ENCODE measurements at places on chromosomes 2 and 18. TPM values are rescaled to one million over a fixed set of nuclear protein-coding genes. Genes with fewer than 3 reads are reported as not detected.

The PID1 gene
- total RNA-seq: 56.7 TPM

- no peak for DNase-seq
Measured at GRCh38 chr18:30404422-30404821, 638.1 kb downstream of the DSC3 start.

The DUSP2 gene
- total RNA-seq: 13.7 TPM

- no peak for DNase-seq
Measured at GRCh38 chr2:149422991-149423338, 92.6 kb downstream of the LYPD6 start.

The SIX2 gene
- total RNA-seq: 1.3 TPM

The AQP12A gene
- total RNA-seq: not detected

The FARSB gene
- 9.4 TPM for total RNA-seq

DNA sequence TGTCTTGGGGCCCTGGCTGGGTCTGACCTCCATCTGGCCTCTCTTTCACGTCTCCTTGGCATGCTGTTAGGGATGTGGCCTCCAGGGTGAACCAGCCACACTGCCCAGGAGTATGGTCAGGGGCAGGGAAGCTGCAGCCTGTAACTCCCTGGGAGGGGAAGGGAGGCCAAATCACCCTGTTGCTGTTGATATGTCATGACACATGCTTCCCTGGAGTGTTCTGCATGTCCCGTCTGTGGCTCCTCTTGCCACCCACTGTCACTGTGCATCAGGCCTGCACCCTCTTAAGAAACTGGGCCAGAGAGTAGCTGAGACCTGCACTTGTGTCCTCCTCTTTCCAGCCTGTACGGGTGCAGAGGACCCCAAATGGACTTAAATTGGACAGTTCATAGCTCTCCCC lies 221.3 kb downstream of the FHOD3 start:
- DNase-seq: no peak

The SLC4A1AP gene
- total RNA-seq: 20.3 TPM

The RFTN2 gene
- total RNA-seq: 7.0 TPM

Measured in upper lobe of left lung (tissue), 6 donors.